Skin of body (tissue), 3 donors: ENCODE measurements at places on chromosomes 6 and 20. TPM values are rescaled to one million over a fixed set of nuclear protein-coding genes. Genes with fewer than 3 reads are reported as not detected.

TMEM151B gene
- 0.10 TPM for total RNA-seq

DLL1 gene
- 11.2 TPM for total RNA-seq

GRCh38 chr20:1939270-1939595 is 44.0 kb downstream of the SIRPA start:
- no peak for DNase-seq

DNA sequence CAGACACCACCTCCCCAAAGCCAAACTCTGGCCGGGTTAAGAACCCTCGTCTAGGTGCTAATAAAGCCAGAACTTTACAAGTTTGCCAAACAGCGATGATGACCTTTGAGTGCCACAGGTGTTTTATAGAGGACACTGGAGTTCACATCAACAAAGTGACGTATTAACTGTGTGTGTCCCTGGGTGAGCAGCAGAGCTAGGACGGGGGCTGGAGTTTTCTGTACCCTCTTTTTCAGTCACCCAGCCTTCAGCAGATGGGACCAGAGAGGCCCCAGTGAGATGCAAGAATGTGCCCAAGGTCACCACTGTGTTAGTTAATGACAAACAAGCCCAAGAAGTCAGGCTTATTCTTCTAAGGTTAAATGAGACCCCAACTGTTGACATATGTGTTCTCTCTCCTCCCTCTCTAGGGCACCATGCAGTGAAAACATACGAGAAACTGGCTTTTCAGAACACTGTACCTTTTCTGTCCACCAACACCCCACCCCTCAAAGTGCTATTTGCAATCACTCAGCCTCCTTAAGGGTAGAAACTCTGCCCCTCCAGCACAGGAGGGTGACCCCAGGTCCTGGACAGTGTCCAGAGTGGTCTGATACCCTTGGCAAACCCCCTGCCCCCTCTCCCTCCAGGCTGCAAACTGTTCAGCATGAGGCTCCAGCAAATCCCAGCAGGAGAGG is 5.2 kb downstream of the SDC4 start:
- DNase-seq, result no peak
